ENCODE measurements at places on chromosomes 6 and 20.

DNA sequence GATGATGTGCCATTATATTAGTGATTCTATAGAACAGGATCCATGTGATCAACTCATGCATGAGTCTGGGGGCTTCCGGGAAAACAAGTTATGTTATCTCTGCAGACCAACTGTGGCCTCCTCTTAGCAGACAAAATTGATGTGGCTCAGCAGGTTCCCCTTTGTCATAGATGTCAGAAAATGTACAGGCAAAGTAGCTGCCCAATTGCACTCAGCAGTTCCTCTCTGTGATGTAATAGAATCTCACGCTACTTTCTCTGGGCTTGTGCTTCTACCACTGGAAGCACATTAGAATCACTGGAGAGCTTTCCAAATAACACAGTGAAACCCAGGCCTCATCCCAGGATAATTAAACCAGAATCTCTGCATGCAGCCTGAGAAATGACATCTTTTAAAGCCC is 253.1 kb downstream of the SLC24A3 start:
- DNase-seq: no peak

DNA sequence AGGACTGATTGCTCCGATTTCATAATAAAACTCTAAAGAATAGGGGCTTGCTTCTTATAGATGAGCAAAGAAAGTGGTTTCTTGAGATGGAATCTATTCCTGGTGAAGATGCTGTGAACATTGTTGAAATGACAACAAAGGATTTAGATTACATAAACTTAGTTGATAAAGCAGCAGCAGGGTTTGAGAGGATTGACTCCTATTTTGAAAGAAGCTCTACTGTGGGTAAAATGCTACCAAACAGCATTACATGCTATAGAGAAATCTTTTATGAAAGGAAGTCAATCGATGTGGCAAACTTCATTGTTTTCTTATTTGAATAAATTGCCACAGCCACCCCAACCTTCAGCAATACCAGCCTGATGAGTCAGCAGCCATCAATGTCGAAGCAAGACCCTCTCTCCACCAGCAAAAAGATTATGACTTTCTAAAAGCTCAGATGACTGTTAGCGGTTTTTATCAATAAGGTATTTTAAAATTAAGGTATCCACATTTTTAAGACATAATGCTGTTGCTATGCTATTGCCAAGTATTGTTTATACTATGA is 12.7 kb upstream of the MTRF1L start:
- no peak for DNase-seq

DNA sequence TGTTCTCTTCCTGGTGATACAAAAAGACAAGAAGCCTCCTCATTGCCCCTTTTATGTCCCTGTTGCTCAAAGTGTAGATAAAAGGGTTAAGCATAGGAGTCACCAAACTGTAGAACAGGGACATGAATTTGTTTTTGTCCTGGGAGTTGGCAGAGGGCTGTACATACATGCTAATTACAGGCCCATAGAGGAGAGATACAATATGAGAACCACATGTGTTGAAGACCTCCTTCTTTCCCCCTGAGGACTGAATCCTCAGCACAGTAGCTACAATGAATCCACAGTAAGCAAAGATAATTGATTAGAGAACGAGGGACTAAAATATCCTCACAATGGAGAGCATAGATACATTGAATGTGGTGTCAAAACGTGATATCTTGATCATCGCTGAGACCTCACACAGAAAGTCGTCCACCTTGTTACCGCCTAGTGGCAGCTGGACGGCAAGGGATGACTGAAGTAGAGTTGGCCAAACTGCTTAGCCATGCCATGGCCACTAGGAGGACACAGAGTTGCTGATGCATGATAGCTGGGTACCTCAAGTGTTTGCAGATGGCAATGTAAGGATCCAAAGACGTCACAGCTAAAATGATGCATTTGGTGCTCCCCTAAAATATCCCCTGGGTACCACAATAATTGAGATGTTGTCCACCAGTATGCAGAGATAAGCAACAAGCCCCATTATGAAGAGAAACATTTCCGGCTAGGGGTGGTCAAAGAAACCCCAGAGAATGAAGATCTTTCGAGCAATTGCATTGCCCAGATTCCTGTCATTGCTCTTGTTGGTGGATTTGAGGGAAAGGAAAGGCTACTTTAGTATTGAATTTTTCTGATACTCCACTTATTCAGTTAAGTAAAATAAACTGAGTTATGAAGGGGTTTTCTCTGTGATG is 15.0 kb downstream of the OR2B3 start:
- no peak for DNase-seq

GRCh38 chr20:52991830-52992229 is 19.7 kb downstream of the TSHZ2 start:
- DNase-seq: no peak

- DNase-seq: no peak
Measured at GRCh38 chr6:143961886-143962878, 45.9 kb downstream of the PLAGL1 start.

DNA sequence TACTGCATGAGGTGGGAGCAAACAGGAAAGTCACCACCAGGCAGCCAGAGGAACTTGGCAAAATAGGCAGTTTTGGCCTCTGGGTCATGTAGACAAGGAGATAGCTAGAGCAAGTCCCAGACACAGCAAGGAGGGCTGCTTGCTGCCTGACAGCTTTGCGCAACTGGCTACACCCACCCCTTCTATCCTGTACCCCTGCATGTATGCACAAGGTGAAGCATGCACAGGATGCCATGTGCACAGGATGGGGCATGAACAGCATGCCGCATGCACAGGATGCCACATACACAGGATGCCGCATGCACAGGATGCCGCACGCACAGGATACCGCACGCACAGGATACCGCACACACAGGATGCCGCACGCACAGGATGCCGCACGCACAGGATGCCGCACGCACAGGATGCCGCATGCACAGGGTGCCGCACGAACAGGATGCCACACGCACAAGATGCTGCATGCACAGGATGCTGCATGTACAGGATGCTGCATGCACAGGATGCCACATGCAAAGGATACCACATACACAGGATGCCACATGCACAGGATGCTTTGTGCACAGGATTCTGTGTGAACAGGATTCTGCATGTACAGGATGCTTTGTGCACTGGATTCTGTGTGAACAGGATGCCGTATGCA is 104.9 kb upstream of the IYD start:
- DNase-seq: no peak

- no peak for DNase-seq
Measured at GRCh38 chr6:11092668-11093375, 812 bp upstream of the SMIM13 start.

DNA sequence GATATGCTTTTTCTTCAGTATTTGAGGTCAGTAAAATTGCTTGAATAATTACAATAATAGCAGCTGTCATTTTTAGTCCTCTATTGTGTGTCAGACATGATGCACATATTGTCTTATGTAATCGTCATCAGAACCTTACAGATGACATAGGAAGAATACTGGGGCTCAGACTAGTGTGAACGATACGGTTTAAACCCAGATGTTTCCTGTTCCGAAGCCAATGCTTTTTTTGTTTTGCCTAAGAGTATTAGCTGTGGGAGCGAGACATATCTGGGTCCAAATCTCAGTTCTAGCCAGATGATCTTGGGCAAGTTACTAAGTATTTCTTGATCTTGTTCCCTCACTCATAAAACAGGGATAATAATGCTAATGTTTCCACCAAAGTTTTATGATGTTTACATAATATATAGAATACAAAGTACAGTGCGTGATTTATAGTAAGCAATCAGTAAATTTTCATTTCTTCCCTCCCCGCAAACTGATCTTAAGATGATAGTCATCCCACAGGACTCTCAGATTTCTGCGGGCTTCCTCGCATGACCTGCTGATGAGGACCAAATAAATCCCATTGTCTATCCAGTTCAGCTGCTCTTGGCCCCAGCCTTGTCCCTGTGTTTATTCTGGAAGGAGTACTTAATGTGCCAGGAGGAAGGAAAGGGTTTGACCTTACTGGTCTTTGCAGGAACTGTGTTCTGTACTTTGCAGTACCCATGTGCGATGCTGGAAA is 98.2 kb downstream of the CAP2 start:
- DNase-seq: no peak

GRCh38 chr6:26571592-26572296 is 25.0 kb upstream of the ABT1 start:
- no peak for DNase-seq

DNA sequence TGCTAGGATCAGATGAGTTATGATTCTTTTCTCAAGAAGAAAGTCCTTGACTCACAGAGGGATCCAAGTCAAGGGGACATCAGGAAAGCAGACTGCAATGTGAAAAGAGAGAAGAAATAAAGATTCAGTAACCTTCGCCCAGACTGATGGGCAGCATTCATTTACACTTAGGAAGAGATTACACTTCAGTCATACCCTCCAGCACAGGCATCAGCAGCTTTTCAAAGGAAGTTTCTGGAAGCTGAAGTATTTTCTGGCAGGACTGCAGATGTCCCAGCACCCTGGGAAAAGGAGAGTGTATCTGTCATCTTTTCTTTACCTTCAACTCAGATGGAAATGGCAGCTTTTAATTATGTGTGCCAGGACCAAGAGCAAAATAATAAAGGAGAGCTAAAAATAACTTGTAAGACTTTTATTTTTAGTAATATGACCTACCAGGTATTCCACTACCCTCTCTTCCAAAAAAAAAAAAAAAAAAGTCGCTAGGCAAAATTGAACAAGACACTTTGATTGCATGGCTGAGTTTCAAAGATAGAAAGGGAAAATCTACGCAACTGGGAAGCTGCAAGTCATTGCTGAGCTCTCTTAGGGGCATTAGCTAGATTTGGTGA is 712.1 kb downstream of the EPM2A start:
- no peak for DNase-seq

DNA sequence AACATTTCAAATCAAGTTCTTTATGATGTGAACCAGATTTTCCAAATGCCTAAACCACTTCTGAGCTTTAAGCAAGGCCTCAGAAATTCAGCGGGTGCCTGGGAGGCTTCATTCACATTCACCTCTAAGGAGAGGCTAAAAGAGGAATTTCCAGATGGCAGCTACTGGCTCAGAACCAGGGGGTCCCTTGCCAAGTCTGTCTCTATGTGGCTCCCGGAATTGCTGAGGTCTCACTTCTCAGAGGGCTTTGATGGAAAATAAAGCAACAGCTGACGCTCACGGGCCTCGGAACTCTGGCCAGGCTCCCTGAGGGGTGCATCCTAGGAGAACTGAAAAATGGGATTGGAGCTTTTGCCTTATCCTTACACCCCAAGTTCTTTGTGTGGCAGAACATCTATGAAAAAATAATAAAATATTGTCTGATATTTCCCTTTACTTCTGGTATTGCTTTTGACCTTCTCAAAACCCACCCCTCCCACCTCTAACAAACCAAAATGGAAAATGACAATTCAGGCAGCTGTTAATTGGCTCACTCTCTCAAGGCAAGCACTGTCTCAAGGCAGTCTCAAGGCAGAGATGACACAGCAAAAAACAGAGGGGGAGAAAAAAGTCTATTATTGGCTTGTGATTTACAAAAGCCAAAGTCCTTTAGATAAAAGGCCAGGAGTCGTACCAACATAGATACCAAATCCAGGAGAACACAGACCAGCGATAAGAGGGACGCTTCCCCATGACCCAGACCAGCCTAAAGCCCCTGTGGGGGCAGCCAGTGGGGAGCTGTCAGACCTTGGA is 21.8 kb upstream of the LRRN4 start:
- DNase-seq: no peak

GRCh38 chr6:13234130-13234529 is 94.2 kb downstream of the TBC1D7 start:
- DNase-seq: no peak

- no peak for DNase-seq
Measured at GRCh38 chr6:79621579-79621978, 9.6 kb upstream of the SH3BGRL2 start.

DNA sequence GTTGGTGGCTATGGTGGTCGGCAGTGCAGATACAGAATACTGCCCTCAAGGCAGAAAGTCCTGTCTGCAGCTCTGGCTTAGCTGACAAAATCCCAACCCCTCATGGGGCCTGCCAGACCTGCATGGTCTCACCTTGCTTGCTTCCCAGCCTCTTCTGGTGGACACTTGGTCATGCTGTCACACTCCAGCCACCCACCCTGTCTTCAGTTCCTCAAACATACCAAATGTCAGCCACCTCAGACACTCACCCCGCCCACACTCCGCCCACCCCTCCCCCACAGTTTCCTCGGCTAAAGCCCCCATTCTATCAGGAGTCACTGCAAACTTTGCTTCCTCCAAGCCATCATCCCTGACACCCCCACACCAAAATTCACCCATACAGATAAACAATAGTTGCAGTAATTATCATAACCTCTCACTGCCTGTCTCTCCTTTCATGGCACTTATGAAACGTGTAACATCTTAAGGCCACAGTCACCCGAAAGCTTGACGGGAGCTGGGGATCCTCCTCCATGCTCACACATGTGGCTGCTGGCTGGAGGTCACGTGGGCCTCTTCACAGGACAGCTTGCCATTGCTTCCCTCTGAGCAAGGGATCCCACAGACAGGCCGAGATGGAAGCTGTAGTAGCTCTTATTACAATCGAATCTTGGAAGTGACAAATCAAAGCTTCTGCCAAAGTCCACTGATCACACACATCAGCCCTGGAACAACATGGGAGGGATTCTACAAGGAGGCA is 202.2 kb downstream of the PTPRT start:
- DNase-seq: no peak

- no peak for DNase-seq
Measured at GRCh38 chr6:157034436-157035230, 257.5 kb downstream of the ARID1B start.

DNA sequence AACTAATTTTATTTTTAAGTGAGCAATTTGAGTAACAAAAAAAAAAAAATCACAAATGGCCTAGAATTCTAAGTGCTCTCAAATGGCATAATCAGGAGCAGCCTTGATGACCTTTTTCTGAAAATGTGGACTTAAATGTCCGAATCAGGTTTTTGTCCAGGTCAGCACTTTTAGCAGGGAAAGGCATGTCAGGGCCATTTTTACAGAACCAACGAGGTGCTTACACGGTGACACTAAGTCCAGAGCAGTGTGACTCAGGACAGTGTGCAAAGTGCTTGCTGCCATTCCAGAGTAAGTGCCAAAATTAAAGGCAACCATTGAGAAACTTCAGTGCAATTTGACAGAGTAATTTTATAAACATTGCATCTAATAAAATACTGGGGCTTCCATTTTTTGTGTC is 127.8 kb downstream of the KIF16B start:
- DNase-seq: no peak

GRCh38 chr6:34992376-34992775 is 103.3 kb downstream of the ANKS1A start:
- no peak for DNase-seq

DNA sequence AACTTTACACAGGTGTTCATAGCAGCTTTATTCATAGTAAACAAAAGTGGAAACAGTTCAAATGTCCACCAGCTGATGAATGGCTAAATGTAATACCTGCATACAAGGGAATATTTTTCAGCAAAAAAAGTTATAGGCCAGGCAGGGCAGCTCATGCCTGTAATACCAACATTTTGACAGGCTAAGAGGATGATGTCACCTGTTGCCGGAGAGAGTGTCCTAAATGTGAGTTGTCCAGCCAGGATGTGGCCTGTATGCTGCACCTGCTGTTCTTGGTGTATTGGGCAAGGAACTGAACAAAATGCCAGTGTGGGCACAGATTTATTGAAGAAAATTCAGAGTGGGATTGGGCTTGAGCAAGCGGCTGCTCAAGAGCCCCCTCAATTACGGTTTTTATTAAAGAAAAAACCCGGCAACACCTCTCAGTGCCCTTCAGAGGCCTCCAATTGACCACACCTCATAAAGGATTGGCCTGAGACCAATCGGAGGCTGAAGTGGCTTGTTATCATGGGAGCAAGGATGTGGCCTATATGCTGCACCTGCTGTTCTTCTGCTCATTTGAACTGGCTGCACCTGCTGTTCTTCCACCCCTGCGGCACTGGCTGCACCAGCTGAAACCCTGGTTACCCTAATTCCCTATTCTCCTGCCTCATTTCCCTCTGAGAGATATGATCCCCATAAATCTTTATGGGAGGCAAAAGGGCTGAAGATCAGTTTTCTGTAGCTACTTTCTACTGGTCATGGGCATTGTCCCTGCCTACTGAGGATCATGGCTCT is 164.3 kb upstream of the PROKR2 start:
- DNase-seq: no peak

All from stimulated activated CD4-positive, alpha-beta T cell treated with anti-CD3 and anti-CD28 coated beads, Interleukin-1b, Interleukin-23, amount 100 ng/mL, for 1 hour (primary cell).